ENCODE measurements at places on chromosomes 1 and 21.

DNA sequence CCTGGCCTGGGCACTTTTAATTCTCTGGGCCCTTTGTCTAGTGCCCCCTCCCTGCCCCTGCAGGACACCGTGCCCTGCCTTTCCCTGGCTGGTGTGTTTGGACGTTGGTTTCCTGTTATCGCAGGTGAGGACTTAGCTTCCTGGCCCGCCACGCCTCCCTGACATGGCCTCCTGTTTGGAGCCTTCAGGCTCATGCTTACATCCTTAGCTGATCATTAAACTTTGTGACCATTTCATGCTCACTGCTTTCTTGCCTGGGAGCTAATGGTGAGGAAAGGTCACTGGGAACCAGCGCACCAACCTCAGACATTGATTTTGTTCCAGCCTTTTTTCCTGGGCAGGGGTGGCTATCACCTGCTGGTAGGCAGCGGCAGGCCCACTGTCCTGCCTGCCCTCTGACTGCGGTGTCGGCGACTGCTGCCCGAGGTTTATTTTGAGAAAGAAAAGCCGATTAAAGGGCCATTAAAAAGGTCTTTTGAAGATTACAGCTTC lies 3.7 kb downstream of the PFKL start:
- DNase-seq, result no peak

- no peak for DNase-seq
Measured at GRCh38 chr1:214700437-214700836, 97.4 kb downstream of the CENPF start.

- DNase-seq, result no peak
Measured at GRCh38 chr1:200626853-200627534, 6.4 kb upstream of the KIF14 start.

GRCh38 chr1:209653915-209654351 lies 1.7 kb upstream of the LAMB3 start:
- DNase-seq, result no peak

- no peak for DNase-seq
Measured at GRCh38 chr1:3331564-3331963, 122.9 kb upstream of the ARHGEF16 start.

DNA sequence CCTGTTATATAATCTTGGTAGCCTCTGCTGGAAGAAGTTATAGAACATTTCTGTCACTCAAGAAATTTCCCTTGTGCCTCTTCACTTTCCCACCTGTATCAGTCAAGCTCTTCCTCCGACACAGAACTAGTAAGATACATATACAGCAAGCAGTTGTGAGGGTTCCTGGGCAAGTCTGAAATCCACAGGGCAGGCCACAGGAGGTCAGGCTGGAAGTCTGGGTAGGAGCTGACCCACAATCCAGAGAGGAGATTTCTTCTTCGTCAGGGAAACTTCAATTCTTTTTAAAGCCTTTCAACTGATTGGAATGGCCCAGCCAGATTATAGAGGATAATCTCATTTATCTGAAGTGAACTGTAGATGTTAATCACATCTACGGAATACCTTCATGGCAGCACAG lies 96.4 kb upstream of the FMN2 start:
- DNase-seq, result no peak

GRCh38 chr1:27428316-27429028 lies 36.0 kb downstream of the GPR3 start:
- DNase-seq, result peak; percentile 83

GRCh38 chr1:198935306-198935921 lies 296.6 kb downstream of the PTPRC start:
- DNase-seq, result peak; percentile 96

GRCh38 chr1:205014783-205015182 lies 28.2 kb upstream of the CNTN2 start:
- DNase-seq, result no peak
